SJCRH30 (cell line): ENCODE measurements at places on chromosomes 3 and 15. TPM values are rescaled to one million over a fixed set of nuclear protein-coding genes. Genes with fewer than 3 reads are reported as not detected.

- no peak for DNase-seq
Observed at GRCh38 chr3:106809041-106809440, 568.2 kb upstream of the CCDC54 start.

DNA sequence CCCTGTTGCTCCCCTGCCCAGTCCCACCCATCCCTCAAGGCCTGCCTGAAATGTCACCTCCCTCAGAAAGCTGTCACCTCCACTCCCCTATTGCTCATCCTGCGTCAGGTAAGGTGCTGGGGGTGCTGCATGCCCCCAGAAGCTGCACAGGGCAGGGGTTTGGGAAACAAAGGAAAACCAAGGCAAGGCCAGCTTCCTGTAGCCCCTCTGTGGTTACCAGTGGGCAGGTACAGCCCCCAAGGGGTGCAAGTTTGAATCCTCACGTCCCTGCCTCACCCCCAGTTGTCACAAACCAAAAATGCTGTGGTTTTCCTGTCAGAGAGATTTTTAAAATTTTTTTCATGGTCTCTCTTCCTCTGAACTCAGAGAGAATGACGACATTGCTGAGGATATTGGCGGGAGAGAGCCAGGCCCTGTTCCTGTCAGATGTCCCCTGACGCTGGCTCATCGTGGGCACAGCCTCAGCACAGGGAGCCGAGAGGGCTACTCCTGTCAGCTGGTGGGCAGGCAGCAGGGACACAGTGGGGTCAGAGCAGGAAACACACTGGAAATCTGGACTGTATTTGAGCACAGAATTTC lies 27.0 kb downstream of the PSTPIP1 start:
- DNase-seq = peak; percentile 59

Gene COL8A1
- 0.08 TPM in 1 of 2 replicates, not detected in the other for total RNA-seq

DNA sequence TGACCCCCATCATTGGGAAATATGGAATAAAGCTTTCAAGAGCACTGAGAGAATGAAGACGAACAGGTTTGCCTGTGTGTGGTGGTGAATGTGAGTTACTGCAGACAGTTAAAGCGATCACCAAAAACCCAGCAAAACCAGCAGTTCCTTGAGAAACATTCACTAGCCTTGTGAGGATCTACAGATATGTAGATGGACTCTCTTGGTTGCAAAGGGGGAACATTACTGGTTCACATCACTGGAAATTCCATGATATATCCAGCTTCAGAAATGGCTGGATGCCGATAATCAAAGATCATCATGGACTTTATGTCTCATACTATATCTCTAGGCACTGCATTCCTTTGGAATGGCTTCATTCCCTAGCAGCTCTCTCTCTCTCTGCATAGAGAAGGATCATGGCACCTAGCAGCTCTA lies 10.2 kb upstream of the HERC1 start:
- DNase-seq = no peak

Gene SLC12A8
- 3.6 and 3.7 TPM in 2 replicates for total RNA-seq

- DNase-seq = no peak
Observed at GRCh38 chr3:149965278-149965677, 5.4 kb downstream of the PFN2 start.

DNA sequence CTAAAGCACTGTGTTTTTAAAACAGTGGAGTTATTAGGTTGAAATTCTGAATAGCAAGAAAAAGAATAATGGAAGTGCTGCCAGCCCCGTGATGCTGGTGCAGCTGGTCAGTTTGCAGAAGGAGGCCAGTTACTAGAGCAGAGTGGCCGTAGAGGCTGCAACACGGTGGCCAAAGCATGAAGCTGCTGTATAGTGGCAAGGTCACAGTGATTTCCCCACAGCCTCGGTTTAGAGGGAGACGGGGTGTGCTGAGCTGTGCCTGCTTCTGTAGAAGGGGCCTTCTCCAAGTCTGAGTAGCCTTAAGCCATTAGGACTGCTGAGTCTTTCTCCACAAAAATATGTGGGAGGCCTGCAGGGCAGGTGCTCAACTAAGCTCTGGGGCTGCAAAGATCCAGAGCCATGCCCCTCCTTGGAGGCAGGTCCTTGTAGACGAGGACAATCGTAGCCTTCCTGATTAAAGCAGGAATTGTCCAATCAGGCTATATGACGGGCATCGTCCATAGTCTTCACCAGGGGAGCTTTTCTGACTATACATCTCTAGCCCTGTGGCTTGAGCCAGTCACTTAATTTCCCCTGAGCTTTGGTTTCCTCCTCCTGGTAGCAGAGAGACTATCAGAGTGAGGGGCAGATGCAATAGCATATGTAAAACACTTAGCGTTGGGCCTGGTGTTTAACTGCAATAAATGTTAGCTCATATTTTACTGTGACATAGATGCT lies 151.6 kb downstream of the PGPEP1L start:
- no peak for DNase-seq

- no peak for DNase-seq
Observed at GRCh38 chr15:77582763-77583162, 49.9 kb downstream of the LINGO1 start.

Gene ERC2
- total RNA-seq = 6.3 and 9.3 TPM in 2 replicates

GRCh38 chr15:72671525-72671924 lies 14.5 kb downstream of the HIGD2B start:
- no peak for DNase-seq

GRCh38 chr3:74592359-74592758 lies 22.1 kb downstream of the CNTN3 start:
- DNase-seq = no peak

DNA sequence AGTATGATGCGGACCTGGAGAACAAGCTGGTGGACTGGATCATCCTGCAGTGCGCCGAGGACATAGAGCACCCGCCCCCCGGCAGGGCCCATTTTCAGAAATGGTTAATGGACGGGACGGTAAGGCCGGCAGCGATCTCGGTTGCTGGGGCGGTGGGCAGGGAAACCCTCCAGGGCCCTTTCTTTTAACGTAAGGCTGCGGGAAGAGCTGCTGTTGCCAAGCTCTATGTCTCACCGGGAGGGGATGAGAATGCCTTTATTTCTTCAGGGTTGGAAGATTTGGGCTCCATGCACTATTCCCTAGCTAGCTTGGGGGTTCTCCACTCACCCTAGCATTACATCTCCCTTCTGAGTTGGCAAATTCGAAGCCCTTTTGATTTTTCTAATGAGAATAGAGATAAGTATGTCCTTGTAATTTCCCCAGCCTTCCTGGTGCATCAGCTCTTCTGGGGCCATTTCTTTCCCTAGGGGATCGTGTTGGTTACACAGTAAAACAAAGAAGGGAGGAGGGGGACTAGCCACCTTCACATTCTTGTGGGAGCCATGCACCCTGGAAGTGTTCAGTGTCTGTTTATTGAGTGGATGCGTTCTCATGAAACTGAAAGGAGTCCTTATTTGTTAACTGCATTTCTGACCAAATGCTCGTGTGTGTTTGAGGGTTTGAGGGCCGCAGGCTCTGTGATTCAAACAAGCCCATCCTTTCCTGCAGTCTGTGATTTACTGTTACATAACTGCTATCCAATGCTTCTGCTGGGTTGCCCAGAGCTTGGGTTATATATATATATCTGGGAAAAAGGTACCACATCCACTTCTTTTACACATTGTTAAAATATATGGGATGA lies 982 bp downstream of the TAGLN3 start:
- no peak for DNase-seq

Gene SEMA5B
- total RNA-seq = 0.16 TPM in 1 of 2 replicates, not detected in the other

GRCh38 chr3:56309465-56309864 lies 158.8 kb downstream of the ERC2 start:
- DNase-seq = no peak
